Right atrium auricular region (tissue), 2 donors: ENCODE measurements at places on chromosomes 11 and 22. TPM values are rescaled to one million over a fixed set of nuclear protein-coding genes. Genes with fewer than 3 reads are reported as not detected.

Gene DLG2
- total RNA-seq: 6.6 TPM

Gene FJX1
- 1.9 TPM for total RNA-seq

- H3K4me1 ChIP-seq: no peaks in the 10 kb centered on the region
- no peak for DNase-seq
- no peak overlapping the region for H3K4me3 ChIP-seq
- H3K36me3 ChIP-seq: peaks cover 11% of the 10 kb centered on the region
- H3K27ac ChIP-seq: no peak overlapping the region
- H3K27me3 ChIP-seq: no peaks in the 10 kb centered on the region
These were observed 20.9 kb upstream of the SLC25A1 start for GRCh38 chr22:19199479-19199878.

DNA sequence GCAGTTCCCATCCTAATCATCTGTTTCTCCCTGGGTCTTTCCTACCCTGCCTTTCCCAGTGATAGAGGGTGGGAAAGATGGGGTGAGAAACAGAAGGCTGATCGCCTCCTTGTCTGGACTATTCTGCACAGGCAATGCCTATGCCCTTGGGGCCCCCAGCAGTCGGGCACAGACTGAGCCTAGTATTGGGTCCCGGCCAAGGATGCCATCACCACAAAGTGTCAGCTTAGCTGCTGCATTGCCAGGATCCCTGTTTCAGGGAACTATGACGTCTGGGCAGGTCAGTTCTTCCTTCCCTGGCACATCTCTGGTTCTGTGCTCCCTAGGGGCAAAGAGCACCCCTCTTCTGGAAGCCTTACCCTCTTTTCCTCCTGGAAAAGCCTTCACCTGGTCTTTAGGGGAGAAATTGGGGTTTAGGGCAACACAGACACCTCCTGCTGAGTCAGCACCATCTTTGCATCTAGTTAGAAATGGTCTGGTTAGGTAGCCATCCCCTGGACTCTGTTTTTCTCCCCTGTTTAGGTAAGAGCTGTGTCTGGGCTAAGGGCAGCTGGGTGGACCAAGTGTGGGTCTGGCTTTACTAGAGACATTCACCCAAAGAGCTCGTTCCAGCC lies 2.1 kb downstream of the ADAMTS8 start:
- no peaks in the 10 kb centered on the region for H3K27me3 ChIP-seq
- H3K4me1 ChIP-seq: no peaks in the 10 kb centered on the region
- DNase-seq: no peak
- H3K36me3 ChIP-seq: no peaks in the 10 kb centered on the region
- H3K27ac ChIP-seq: no peak overlapping the region
